Activated CD4-positive, CD25-positive, alpha-beta regulatory T cell treated with anti-CD3 and anti-CD28 coated beads, Interleukin-2, amount 50 U/mL, for 24 hours (primary cell): ENCODE measurements at places on chromosomes 1 and 21.

GRCh38 chr1:119743776-119744597, 24.7 kb downstream of the HMGCS2 start:
- ATAC-seq, result peak; percentile 45

DNA sequence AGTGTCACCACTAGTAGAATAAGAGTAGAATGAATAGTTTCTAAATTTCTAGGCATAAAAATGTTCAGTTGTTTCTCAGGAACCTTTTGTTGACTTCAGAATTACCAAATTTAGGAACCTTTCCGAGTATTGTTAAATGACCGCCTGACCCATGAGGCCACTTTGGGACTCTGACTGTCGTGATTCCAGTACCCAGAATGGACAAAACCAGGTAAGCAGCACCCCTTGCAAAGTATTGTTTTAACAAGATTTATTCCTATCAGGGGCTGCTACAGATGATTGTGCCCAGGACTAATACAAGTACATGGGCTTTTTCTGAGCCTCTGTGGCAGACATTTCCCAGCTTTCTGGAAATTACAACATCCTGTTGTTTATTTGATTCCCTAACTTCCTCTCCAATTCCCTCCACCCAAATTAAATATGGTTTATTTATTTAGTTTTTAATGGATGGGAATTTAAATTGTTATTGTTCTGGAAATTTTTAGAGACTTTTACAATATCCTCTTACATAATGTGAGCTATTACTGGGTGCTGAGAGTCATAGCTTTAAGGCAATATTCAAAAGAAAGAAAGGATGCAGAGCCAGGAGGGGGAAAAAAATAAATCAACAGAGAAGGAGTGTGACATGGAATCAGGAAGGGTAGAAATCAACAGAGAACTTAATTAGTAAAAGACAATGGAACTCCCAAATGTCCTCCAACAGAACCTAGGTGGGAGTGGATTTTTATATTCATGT, 37.4 kb upstream of the NTPCR start:
- no peak for ATAC-seq

DNA sequence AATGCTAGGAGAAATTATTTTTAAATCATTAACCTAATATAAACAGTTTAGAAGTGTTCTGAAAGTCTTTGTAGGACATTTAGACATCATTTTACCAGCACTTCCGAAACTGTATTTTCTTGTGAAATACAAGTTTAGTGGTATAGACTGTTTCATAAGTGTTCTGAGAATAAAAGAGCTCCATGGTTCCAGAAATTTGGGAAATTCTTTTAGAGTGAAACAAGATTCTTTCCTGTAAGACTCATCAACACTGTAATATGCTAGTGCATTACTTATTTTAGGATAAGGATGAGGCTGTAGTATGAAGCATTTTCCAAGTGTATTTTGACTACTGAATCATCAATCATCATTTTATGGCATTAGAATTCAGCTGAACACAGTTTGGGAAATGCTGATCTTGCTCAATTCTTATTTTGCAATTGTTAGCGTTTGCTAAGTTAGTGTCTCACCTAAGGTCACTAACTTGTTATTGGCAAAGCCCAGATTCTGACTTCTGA, 73.4 kb downstream of the CEP350 start:
- ATAC-seq, result no peak

DNA sequence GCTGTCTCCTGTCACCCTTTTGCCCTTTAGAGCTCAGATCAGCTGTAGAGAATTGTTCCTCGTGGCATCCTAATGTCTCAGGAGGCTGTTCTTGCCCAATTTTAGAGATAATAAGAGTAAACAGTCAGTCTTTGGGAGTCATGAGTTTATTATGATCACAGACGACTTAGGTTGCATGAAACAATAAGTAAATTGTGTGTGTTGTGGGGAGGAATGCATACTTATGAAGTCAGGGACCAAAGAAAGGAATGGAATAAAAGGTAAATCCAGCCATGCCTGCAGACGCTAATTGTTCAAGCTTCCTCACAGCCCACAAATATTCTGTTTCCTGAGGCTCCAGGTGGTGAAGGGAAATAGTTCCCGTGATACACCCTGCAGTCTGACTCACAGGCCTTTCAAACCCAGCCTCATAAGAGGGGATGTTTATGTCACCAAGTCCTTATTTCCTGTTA, 897 bp downstream of the EPHX4 start:
- ATAC-seq, result no peak

DNA sequence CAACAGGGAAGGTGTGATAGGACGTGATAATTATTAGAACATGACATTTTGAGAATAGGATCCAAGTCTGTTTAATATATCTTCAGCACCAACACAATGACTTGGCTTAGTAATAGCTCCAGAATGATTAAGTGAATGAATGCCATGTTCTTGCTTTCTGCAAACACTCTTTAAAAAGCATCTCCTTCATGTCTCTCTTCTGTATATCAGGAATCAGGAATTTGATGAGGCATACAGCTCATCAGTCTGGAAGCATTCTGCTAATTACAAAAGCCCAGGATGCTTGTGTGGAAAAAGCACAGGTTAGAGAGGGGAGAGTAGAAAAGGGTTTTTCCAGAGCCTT, 113.0 kb upstream of the ZNF648 start:
- ATAC-seq, result no peak

DNA sequence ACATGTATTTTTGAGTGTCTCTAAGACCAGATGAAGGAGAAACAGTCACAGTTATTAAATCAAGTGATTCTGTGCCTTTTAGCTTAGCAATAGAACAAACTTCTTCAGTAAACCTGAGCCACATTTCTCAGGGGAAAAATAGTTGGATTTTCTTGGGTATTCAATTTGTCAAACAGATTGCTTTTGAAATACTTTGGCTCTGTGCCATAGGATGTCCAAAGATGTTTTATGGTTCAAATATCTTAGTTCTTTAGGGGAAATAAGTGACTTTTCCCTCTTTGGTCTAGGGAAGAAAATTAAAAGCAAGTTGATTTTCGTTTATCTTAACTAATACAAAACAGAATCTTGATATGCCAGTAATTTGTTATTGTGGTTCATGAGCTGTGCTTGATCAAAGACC, 125.9 kb downstream of the ATP5PO start:
- ATAC-seq, result no peak
